ENCODE measurements at places on chromosomes 11 and 22. TPM values are rescaled to one million over a fixed set of nuclear protein-coding genes. Genes with fewer than 3 reads are reported as not detected.

Gene SCN2B
- under 0.01 TPM for total RNA-seq

Gene POU2AF3
- total RNA-seq: not detected

Gene DERL3
- 0.36 TPM for total RNA-seq

Gene PACSIN3
- total RNA-seq: 37.8 TPM

Gene MS4A12
- total RNA-seq: not detected

Gene APOC3
- not detected for total RNA-seq

Gene INSC
- 0.81 TPM for total RNA-seq

Data from hair follicle dermal papilla cell (primary cell).